ENCODE measurements at places on chromosomes 5 and 9.

DNA sequence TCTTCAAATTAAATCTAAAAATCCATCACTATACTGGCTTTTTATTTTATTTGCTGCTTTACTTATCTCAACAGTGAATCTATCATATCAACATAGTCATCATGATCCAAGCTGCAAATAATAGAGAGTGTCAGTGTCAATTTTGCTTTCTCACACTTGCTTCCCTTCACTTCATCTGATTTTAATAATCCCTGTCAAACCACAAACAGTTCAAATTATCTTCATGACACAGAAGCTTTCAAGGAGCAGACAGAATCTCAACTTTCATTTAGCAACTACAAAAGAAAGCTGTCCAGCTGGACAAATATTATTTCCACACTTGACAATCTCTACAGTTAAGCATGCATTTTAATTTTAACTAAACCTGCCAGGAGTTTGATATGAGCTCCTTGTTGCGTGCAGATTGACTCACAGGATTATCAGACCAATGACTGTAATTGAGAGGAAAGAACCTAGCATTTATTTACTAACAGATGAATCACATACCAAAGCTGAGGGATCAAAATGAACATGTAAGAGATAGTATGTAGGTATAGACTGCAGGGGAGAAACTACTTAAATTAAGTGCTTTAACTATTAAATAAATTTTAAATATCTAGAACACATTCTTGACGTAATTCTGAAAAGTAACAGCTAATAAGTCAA is 56.0 kb downstream of the KIAA0825 start:
- no peak for DNase-seq

DNA sequence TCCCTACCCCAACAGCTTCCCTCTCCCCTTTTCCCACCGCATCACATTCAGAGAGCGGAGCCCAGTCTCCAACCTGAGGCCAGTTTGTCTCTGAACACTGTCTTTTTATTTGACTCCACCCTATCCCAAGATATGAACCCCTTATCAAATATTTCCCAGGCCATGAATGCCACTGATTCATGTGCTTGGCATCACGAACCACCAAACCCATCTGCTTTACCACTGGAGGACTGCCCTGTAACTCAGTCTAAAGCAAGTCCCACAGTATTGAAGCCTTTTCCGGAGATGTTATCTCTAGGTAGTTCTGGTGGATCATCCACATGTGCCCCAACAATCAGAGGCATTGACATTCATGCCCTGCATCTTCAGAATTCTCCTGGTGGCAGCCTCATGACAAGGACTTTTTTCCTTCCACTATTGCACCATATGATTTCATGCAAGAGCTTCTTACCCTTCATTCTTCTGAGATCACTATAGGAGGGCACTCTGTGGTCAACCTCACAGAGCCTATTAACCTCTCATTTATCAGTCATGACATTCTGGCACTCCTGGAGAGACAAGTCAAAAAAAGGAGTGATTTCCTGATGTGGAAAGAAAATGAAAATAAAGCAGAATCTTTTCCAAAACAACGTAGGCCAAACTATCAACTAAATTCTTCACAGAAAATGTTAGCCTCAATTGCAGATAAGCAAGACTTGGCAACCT is 12.3 kb upstream of the SPATA31D4 start:
- no peak for DNase-seq

DNA sequence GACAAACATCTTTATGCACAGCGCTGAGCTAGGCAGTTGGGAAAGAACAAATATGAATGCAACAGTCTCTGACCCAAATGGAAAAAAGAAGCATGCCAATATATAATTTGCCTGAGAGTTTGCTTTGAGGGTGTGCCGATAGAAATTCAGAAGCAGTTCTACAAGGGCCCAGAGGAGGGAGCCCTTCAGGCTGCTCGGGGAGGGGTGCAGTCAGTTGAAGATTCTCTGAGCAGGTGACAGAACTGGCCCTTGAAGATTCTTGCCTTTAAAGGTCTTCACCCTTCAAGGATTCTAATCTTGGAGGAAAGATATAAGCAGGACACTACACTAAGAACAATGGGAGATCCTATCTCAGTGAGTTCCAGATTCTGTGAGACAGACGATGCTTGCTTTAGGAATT is 3.7 kb upstream of the PAPPA start:
- no peak for DNase-seq

DNA sequence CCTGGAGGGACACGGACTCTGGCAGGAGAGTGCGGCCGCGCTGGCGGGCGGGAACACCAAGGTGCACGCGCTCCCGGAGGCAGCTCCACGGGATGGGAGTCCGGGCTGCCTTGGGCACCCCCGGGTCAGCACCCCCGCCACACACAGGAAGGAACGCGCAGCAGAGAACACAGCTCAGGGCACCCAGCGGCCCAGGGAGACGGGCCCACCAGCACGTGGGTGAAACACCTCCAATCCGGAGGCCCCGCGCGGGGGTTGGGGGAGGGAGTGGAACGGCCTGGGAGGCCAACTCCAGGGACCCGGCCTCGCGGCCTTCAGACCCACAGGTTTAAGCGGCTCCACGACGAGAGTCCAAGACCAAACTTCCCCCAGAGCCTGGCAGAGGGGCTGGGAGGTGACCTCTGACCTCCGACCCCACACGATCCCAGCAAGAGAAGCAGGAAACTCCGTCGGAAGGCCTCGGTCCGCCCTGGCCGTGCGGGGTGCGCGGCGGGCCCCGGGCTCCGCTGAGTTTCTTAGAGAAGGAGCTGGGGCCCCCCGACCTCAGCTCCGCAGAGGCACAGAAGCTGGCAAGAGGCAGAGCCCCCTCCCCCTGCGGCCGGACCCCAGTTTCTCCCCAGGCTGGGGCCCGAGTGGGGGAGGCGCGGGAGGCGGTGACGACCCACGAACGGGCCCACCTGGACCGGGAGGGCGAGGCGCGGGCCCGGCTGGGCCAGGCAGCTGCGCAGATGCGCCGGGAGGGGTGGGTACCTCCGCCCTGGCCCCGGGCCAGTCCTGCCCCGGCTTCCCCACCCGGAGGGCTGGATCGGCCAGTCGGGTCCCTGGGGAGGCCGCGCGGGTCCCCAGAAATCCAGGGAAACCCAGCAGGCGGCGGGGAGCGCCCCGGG is 851 bp downstream of the NACC2 start:
- DNase-seq: peak; percentile 43

- no peak for DNase-seq
These were observed 111.3 kb upstream of the PCA3 start for GRCh38 chr9:76652894-76653293.

DNA sequence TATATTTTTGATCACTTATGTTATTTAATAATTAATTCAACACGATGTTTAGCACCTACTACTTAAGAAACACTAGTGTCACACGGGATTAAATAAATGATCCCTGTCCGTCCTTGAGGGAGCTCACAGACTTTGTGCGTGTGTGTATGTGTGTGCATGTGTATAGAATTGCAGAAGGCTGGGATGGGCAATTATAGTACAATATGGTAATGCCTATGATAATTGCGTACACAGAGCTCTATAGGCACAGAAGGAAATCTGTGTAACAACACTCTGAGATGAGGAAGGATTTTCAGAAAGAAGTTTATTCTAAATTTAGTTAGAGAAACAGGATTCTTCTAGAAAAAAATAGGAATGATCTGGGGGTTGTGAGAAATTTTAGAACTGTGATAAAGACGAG is 76.9 kb downstream of the CDH12 start:
- no peak for DNase-seq

DNA sequence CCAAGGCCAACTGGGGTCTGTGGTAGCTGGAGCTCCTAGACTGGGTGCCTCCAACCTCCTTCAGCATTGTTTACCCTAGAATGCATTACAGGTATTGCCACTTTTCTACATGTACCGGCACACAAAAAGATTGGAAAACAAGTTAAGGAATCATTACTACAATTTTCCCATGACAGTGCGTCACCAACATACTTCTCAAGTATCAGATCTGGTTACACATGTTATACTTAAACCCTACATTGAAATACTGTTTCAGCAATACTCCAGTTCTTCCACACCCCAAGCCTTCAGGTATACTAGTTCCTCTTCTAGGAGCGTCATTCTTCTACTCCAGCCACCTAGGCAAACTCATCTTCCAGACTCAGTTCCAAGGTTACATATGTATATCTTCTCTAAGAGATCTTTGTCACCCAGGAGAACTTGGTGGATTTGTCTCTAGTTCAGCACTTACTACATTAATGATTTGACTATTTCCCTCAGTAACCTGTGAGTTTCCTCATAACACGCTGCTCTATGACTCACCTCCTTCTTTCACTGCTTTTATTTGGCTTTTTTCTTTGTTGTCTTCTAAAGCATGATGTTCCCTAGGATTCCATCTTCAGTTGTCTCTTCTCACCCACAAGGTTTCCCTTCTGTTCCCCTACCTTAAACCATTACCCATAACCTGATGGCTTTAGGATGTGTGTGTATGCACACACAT is 217.0 kb downstream of the AP3B1 start:
- DNase-seq: no peak

DNA sequence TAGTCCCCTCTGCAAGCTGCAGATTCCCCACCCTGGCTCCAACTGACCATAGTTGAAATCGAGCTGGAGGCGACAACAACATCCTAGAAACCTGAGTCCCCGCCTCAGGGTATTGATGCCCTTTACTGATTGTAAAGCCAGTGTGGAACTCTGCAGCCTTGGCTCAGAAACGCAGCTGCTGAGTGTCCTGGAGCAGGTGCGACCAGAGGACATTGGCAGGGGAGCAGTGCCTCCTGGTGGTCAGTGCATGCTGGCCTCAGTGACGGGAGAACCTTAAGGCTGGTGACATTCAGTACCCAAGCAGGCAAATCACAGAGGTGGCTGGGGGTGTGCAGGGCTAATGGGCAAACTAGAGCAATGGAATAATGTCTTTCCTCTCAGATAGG is 20.4 kb upstream of the ZNF354B start:
- DNase-seq: peak; percentile 1

DNA sequence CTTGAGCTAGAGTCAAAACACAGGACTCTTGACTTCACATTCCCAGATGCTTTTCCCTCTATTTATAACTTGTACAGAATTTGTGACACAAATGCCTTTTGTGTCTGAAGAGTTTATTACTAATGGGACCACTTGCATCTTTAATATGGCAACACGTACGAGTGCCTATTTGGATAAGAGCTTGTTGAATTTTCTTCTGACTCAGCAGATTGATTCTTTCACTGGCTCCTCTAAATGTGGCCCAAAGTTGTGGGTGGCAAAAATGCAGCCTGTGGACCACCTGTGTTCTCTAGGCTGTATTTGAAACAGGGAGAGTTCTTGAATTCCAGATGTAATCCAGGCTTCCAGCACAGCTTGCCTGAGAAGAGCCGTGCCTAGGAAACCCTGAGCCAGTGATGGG is 34.1 kb upstream of the ERCC6L2 start:
- DNase-seq: no peak

DNA sequence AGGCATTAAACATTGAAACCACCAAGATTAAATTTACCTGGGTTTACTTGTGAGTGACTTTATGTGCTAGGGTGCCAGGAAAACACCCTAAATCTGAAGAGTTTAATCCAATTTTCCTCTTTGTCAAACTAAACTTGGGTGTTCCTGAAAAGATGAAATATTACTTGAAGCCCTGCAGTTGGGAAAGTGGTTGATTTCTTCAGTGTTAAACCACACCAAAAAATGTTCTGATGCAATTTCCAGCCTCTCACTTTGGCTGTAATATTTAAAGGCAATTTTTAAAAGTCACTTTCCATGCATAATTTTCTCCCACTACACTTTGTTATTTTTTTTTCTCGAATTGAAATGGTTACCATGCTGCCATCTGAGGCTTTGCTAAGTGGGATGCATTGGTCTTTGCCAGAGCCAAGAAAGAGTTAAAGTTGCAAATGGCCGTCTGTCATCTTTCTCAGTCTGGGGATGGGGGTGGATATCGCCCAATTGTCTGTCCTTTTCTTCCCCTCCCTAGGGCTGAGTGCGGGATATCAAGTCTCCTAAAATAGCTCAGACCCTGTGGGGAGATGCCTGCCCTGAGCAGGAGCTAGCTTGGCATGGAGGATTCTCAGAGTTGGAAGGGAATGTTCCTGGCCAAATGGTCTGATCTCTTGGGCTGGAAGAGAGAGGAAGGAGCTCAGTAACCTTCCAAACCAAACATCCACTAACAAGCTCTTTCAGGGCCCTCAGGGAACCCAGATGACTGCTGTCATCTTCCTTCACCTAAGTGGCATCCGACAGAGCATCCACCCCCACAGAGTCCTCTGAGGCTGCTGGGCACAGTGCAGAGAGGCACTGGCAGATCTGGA is 13.6 kb upstream of the SHB start:
- no peak for DNase-seq

- DNase-seq: no peak
These were observed 30.8 kb downstream of the NAA35 start for GRCh38 chr9:85971731-85972130.

DNA sequence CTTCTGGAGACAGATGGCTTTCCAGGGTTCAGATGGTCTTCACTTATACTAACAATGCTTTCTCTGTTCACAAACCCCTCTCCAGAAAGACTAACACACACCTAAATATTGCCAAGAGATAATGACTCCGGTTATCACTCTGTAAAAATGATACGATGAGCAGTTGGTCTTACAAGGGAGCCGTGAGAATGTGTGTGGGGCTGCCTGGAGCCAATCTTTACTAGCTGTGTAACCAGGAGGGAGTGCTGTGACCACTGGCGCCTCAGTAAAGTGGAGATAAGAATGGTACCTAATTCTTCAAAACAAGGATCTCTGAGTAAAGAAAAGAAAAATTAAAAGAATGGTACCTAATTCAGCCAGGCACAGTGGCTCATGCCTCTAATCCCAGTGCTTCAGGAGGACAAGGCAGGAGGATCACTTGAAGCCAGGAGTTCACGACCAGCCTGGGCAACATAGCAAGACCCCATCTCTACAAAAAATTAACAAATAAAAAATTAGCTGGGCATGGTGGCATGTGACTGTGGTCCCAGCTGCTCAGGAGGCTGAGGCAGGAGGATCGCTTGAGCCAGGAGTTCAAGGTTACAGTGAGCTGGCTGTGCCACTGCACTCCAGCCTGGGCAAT is 39.9 kb upstream of the IL17B start:
- DNase-seq: no peak

- DNase-seq: no peak
These were observed 48.2 kb downstream of the OXCT1 start for GRCh38 chr5:41822036-41822435.

- DNase-seq: no peak
These were observed 245.3 kb downstream of the SH3GL2 start for GRCh38 chr9:17824191-17824590.

- no peak for DNase-seq
These were observed 10.0 kb downstream of the CTNNA1 start for GRCh38 chr5:138763037-138763778.

GRCh38 chr5:124512952-124513632 is 233.3 kb downstream of the ZNF608 start:
- no peak for DNase-seq

- no peak for DNase-seq
These were observed 55.1 kb upstream of the CNOT6 start for GRCh38 chr5:180438785-180439780.
